ENCODE measurements at places on chromosomes 16 and 17.

- no peak for DNase-seq
Observed at GRCh38 chr17:27920569-27920968, 27.4 kb upstream of the LYRM9 start.

DNA sequence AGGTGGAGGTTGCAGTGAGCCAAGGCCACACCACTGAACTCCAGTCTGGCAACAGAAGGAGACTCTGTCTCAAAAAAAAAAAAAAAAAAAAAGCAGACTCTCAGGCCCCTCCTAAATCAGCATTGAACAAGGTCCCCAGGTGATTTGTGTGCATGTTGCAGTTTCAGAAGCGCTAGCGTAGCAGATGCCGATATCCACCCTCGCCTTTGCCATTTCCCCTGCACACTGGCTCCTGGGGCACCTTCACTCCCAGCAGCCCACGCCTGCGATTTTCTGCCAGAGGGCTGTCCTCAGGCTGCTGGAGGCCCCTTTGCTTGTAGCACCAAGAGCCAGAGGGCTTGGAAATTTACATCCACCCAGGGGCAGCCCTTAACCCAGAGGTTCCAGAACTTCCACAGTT, 95.6 kb downstream of the WSCD1 start:
- no peak for DNase-seq

- no peak for DNase-seq
Observed at GRCh38 chr17:51045621-51046020, 75.0 kb downstream of the SPAG9 start.

- DNase-seq: no peak
Observed at GRCh38 chr17:48016112-48016511, 21.5 kb downstream of the COPZ2 start.

DNA sequence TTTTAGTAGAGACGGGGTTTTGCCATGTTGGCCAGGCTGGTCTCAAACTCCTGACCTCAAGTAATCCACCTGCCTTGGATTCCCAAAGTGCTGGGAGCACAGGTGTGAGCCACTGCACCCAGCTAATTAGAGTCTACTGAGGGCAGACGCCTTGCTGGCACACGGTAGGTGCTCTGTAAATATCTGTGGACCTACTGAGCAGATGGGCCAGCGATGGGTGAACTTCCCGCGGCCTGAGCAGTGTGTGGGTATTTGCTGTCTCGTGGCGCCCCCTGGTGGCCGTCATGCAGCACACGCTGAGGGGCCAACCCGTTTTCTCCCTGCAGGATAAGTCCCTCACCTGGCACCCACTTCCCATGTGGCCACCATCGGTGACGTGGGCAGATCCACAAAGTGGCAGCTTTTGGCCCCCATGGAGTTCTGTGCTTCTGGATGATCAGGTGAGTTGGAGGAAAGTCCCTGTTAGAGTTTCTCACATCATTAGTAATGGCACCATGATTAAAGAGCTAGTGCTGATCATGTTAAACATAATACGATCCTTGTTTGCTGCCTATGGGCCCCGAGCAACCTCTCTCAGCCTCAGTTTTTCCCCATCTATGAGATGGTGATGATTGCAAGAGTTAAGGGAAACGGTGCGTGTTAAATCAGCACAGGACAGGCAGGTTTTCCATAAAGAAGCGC, 40.7 kb downstream of the ZDHHC7 start:
- DNase-seq: peak; percentile 78

- no peak for DNase-seq
Observed at GRCh38 chr16:23016368-23016767, 132.9 kb downstream of the USP31 start.

GRCh38 chr16:8483396-8483795, 106.9 kb downstream of the TMEM114 start:
- no peak for DNase-seq

GRCh38 chr17:43465049-43465448, 18.7 kb upstream of the DHX8 start:
- DNase-seq: no peak

DNA sequence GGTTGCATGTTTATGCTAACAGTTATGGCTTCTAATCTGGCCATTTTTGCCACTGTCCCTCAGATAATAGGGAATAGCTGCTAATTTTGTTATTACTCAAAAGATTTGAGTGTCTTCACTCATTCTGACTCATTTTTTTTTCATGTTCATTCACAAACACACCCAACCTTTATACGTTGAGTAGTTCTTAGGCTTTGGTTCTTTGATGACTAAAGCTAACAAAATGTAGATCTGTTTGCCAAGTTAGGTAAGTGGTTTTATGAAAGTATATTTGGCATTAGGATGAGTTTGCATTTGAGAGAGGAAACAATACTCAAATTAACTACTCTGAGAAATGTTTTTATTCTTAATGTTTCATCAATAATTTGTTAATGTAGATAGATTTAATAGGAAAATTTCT, 3.6 kb downstream of the MAP2K4 start:
- no peak for DNase-seq

DNA sequence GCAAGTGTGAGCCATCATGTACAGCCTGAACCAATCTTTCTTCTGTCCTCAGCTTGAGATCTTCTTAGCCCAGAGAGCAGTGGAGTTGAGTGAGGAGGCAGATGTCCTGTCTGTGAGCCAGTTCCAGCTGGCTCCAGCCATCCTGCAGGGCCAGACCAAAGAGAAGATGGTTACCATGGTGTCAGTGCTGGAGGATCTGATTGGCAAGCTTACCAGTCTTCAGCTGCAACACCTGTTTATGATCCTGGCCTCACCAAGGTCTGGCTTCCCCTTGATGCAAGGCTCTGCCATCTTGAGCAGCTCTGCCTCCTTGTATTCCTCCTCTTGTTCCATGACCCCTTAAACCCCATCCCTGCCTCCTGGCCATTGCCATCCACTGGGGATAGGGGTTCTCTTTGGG, 9.6 kb downstream of the CDK5RAP3 start:
- DNase-seq: no peak

DNA sequence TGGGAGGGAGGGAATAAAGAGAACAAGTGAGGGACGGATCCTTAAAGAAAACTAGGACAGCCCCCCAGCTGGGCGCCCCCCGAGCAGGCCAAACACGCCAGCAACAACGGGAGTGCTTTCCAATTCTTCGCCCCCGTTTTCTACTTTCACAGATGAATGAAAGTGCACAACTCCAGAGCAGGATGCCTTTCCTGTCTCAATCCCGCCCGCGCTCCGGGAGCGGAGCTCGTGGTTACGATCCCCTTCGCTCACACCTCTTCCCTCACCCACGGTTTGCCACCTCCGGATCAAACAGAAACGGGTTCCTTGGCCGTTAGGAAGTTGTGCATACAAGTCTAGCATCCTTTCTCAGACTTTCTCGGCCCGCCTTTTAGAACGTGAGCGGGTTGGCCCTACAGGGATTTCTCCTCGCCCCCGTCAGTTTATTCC, 680 bp downstream of the SKA2 start:
- peak; percentile 11 for DNase-seq

DNA sequence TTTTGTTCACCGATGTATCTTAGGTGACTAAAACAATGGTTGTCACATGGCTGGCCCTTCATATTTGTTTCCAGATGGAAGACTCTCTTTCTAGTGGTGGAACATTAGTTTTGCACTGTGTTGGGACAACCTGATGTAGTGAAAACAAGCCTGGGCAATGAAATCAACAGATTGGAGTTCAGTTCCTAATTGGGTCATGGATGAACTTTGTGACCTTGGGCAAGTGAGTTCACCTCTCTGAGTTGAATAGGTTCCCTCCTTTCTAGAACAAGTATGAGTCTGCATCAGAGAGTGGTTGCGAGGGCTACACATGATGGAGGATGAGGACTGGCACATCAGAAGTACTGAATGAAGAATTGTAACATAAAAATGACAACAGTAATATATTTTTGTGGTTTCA, 2.1 kb upstream of the NKD1 start:
- no peak for DNase-seq

GRCh38 chr17:78665952-78666920, 89.0 kb upstream of the DNAH17 start:
- no peak for DNase-seq

DNA sequence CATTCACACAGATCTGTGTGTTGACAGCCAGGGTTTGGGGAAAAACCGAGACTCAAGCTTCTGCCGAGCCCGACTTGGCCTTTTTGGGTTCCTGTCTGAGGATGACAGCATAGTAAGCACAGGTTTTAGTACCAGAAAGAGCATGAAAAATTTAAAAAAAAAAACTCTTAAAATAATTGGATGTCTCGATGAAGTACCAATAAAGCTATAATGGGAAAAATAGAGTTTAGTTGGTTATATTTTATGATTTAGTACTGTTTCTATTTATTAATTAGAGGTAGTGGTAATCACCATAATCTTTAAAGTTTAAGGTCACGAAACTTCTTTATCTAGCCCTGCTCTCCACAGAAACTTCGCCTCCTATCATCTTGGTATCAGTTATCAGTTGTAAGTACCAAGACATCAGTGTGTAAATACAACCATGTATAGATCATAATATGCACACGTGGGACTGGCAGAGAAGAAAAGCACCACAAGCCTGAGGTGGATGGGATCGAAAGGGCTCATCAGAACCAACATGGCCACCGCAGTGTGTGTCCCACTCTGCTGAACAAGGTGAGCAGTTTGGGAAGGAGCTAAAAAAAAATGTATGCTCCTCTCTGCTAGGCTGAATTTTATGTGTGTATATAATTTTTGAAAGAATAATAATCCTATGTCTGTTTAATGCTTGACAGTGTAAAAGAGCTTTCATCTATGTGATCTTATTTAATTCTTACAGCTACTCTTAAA, 14.4 kb upstream of the EEF2K start:
- no peak for DNase-seq

DNA sequence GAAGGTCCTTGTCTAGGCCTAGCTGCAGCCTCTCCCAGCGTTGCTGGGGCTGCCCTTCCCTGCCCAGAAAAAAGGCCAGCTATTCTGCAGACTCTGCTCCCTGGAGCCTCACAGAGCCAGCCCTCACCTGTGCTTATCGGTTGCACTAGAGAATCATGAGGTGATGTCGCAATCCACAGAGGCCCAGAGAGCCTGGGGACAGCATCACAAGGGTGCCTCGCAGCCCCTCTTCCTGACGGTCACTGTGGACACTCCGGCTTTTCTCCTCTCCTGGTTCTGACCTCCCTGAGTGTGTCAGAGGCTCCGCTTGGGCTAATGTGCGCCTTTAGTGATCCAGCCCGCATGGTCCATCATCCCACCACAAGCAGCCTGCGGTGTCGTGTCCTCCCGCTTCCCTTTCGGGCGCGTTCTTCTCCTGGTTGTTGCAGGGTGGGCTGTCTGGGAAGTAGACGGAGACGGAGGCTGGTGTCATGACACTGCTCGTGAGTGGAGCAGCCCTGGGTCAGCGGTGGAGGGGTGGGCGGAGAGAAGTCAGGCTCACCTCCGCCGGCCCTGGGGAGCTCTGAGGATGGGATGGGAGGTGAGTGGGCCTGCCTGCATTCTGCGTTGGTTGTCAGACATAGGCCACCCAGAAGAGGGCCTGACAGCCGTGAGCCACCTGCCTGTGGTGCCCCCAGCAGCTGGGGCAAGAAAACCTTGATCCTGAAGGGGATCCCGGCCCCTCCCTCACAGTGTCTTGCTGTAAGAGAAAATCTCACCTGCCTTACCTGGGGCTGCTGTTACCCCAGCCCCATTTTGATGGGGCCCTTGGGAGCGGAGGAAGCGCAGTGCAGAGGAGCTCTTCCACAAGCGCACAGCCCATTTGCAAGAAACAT, 165.9 kb upstream of the CHMP6 start:
- no peak for DNase-seq

DNA sequence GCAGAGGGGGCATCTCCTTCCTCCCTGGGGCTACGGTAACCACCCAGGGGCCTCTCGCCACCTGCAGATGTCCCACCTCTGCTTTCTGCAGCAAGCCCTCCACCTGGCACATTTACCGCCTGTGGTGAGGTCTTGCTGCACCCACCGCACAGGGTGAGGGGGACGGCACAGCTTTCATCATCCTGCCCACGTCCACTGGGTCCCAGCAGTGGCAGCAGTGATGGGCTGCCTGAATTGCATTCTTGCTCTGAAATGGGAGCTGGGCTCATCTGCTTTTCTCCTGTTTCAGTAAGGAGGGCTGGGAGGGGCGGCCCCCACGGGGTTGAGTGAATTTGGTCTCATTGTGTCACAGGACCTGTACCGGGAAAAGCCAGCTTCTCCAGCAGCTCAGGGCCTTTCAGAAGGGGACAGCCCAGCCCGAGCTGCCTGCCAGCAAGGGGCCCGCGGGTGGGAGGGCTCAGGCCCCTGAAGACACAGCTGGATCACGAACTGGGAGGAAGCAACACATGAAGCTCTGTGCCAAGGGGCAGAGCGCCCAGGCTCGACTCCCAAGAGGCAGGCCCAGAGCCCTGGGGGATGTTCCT, 12.7 kb downstream of the DNAAF8 start:
- no peak for DNase-seq

DNA sequence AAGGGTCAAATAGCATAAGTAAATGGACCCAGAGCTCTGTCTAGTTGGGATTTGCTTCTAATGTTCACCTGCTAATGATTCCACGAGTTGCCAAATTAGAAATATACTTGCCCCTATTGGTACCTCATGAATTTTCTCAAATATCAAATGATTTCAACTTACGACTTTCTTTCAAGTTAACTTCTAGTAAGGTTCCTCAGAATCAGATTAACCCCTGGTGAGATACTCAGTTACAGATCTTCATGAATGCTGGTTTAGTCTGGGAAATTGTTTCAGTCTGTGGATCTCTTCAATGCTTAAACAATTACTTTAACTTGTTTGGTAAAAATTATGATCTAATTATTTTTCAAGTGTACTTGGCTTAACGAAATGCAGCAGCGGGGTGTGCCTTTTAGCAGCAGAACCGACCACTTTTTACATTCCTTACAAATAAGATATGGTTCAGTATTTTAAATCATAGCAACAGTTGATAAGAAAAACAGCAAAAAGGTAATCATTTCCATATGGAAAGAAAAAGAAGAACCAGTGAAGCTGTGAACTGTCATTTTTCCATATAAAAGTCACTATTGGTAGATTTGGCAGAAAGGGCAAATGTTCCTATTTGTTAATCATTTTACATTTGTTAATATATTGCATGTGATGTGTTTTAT, 34.5 kb downstream of the TUBD1 start:
- no peak for DNase-seq

- DNase-seq: no peak
Observed at GRCh38 chr16:16042076-16042475, 92.7 kb downstream of the ABCC1 start.

GRCh38 chr17:44872131-44872768, 24.6 kb downstream of the HIGD1B start:
- no peak for DNase-seq

DNA sequence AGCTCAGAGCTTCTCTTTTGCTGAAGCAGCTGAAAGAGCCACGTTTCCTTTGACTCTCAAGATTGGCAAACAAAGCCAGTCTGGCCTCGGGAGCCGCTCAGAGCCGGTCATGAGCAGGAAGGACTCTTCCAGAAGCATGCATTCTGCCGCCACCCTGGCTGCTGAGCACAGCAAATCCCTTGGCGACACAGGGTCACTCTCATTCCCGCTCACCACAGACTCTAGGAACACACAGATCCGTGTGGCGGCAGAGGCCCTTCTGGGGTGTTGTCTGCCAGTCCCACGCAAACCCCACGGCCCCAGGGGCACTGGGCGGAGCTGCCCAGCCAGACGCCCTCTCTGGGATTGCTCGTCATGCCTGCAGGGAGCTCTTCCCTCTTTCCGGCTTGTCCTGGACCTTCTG, 157.0 kb downstream of the C16orf95 start:
- no peak for DNase-seq

All from activated CD4-positive, alpha-beta T cell treated with anti-CD3 and anti-CD28 coated beads for 24 hours (primary cell).